Type B pancreatic cell (in vitro differentiated cells): ENCODE measurements at places on chromosomes 3 and 15.

DNA sequence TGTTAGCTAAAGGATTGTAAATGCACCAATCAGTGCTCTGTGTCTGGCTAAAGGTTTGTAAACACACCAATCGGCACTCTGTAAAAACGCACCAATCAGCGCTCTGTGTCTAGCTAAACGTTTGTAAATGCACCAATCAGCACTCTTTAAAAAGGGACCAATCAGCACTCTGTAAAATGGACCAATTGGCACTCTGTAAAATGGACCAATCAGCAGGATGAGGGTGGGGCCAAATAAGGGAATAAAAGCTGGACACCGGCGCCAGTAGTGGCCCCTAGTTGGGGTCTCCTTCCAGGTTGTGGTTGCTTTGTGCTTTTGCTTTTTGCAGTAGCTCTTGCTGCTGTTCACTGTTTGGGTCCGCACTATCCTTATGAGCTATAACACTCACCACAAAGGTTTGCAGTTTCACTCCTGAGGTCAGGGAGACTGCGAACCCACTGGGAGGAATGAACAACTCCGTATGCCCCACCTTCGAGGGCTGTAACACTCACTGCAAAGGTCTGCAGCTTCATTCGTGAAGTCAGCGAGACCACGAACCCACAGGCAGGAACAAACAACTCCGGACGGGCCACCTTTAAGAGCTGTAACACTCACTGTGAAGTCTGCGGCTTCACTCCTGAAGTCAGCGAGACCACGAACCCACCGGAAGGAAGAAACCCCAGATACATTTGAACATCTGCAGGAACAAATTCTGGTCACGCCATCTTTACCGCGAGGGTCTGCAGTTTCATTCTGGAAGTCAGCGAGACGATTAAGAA lies 1.1 kb upstream of the SUCLG2 start:
- DNase-seq, result no peak

DNA sequence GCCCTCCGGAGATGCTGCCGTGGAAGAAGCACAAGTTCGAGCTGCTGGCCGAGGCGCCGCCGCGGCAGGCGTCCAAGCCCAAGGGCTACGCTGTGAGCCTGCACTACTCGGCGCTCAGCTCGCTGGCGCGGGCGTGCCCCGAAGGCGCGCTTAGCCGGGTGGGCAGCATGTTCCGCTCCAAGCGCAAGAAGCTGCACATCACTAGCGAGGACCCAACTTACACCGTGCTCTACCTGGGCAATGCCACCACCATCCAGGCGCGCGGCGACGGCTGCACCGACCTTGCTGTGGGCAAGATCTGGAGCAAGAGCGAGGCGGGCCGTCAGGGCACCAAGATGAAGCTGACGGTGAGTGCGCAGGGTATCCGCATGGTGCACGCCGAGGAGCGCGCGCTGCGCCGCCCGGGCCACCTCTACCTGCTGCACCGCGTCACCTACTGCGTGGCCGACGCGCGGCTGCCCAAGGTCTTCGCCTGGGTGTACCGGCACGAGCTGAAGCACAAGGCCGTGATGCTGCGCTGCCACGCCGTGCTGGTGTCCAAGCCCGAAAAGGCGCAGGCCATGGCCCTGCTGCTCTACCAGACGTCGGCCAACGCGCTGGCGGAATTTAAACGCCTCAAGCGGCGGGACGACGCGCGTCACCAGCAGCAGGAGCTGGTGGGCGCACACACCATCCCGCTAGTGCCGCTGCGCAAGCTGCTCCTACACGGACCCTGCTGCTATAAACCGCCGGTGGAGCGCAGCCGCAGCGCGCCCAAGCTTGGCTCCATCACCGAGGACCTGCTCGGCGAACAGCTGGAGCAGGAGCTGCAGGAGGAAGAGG lies 1.3 kb downstream of the FAM43A start:
- no peak for DNase-seq

GRCh38 chr3:182399978-182400737 lies 393.1 kb upstream of the ATP11B start:
- no peak for DNase-seq

DNA sequence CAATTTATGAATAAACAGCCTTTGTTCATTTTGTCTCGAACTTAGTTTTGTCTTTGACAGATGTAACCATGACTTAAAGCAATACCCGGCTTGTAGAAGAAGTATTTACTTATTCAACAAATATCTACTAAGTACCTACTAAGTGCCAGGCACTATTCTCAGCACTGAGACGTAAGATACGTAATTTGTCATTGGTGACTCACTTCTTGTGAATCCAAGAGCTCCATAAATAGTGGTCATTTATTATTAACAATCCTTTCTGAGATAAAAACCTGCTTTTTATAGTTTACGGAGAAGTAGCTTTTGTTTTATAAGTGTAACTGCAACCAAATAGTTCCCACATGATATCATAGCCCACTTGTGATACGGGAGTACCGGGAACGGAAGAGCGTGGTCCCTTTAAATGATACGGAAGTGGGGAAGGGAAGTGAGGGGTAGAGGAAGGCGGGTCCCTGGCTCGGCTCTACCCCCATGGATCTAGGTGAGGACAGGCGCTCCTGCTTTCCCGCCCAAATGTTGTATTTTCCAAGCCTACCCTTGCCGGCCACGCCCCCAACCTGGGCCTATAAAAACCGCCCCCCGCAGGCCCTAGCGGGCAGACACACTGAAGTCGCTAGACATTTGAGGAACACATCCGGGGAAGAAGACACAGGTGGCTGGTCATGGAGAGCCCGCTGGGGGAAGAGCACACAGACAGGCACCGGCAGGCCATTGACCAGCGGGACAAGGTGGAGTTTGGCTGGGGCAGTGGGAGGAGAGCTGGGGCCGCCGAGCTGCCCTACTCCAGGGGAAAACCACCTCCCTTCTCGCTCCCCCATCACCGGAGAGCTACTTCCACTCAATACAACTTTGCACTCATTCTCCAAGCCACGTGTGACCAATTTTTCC lies at the start of gene SAMMSON:
Gene SAMMSON, plus strand, starts transcription at position 594 of the 888 bp plus-strand sequence.
- no peak for DNase-seq

DNA sequence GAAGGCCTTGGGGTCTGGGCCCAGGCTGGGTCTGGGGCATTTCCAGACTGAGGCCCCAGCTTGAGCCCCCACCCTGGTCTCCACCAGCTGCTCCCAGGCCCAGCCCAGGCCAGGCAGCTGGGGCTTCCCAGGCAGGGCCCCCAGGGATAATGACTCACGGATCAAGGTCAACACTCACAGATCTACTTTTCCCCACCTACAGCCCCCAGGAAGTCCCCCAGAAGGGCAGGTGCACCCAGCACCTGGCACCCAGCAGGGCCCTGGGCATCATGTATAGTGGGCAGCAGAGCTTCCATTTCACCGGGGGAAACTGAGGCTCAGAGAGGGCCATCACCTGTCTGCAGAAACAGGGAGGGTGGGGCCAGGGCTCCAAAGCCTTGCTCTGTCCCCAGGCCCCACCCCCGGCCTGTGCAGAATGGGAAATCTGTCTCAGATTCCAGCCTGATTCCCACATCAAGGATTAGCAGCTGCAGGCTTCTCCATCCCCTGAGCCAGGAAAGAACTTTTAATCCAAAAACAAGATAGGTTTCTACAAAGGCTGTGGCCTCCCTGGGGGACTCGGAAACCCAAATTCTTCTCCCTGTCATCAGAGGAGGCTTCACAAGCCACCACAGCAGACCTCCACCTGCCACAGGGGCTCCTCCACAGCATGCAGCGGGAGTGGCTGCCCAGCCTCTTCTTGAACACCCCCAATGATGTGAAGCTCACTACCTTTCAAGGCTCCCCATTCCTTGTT lies 49.8 kb downstream of the IQSEC1 start:
- no peak for DNase-seq

GRCh38 chr3:120601554-120601953 lies 5.4 kb downstream of the NDUFB4 start:
- DNase-seq, result no peak
